Activated naive CD8-positive, alpha-beta T cell treated with anti-CD3 and anti-CD28 coated beads for 36 hours (primary cell): ENCODE measurements at places on chromosomes 2 and 18.
A peak's percentile ranks its signal among the peaks of the same experiment; 100 is the strongest.

DNA sequence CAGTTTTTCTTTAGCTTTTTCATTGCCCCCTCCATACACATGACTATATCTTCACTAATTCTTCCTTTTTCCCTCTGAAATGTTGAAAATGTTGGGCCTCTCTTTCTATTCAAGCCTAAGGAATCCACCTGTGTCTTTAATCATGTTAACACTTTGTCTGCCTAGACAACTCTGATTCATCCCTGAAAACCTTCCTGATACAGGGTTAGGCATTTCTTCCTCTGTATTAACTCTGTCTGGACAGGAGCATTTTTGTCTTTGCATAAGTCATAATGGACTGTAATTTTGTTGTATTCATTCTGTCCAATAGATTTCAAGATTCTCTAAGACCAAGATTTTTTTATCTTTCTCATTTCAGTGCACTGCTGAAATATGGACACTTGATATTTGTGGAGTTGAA lies 297.3 kb downstream of the IKZF2 start:
- DNase-seq = no peak

DNA sequence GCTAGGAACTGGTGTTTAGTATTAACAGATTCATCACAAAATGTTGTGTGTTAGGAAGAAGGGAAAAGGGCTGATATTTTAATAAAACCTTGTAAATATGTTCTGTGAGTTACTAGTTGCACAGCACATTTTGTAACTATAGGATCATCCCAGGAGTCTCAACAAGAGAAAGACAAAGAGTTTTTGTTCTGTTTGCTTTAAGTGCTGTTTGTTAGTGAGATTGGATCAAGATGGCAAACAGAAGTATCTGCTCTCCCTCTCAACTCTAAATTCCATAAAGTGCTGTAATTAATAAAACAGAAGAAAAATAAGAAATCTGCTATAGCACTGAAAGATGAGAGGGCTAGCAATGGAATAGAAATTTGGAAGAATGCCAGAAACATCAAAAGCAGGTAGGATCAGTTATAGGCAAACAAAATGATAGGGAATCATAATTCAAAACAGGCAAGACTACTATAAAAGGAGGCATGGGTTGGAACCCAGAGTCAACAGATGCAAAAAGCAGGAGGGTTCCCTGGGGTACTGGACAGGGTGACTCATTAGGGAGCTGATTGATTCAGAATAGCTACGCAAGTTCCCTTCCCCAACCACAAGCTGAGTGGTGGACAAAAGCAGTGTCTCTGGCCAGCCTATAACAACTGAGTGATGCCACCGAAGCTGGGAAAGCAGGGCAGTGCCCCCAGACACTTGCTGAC lies 75.8 kb downstream of the DYNC1I2 start:
- no peak for DNase-seq

DNA sequence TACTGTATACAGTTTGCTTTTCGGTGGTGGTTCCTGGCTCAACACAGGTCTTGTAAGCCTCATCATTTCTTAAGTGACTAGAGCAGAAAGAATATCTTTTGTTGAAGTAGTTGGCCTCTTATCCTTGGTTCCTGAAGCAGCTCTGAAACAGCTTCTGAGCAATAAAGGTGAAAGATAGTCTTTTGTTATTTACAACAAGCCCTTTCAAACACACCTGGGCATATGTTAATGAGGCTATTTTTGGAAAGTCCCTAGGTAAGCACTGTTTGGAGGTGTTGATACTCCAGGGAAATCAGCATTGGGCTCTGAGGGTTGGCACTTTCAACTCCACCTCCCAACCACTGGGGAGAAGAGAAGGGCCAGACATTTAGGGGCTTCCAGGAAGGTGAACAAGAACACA lies 211.0 kb downstream of the MCFD2 start:
- DNase-seq = no peak

GRCh38 chr18:23226930-23227725 lies 91.8 kb downstream of the CABLES1 start:
- DNase-seq = no peak

DNA sequence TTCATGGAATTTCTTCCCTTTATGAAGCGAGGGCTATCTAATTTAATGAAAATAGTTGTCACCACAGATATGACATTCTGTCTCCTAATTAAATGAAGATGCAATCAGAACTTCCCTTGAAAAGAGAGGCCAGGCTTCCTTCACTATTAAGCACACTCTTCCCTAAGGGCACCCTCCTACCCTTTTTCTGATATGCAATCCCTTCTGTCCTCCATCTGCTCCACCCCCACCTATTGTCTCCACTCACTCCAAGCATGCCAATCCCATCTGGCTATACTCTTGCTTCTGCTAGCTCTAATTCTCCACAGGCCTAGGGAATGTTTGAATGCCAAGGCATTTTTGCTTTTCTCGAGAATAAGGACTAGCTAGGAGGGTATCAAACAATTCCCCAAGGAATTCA lies 818.4 kb upstream of the FSHR start:
- DNase-seq = no peak

DNA sequence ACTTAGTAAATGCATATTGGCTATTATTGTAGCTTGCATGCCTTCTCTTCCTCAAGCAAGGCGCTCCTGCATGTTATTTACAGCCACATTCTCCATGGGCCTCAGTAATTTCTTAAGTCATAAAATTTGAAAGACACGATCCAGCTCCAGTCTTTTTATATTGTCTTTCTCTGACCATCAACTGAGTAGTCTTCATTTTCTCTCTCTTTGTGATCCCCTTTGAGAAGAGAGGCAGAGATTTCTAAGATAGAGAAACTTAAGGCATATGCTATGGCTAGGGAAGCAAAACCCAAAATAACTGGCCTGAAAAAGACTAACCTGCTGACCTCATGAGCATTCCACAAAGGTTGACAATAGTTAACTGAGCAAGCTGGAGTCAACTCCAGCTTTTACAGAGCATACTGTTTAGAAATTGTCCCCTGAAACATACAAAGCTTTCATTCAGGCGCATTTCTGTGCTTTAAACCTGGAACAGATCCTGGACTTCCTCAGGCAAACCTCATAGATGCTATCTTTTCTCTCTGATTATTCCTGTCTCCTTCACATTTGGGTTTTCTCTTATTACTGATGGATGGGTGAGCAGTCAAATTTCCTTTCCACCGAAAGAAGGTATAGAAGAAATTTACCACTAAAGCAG lies 4.6 kb downstream of the DPP4 start:
- no peak for DNase-seq

DNA sequence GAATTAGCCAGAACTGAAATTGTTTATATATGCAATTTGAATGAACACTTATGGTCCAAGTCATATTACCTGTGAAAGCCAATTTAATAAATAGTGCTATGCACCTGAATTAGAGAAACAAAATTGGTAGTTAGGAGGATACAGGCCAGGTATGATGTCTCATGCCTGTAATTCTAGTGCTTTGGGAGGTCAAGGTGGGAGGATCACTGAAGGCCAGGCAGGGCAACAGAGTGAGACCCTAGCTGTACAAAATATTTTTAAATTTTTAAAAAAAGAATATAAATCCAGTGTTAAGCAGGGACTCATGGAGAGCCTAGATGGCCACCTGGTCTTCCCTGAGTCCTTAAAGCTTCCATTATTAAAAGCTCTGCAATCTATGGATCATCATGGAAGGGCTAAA lies 7.3 kb upstream of the PSTPIP2 start:
- no peak for DNase-seq

DNA sequence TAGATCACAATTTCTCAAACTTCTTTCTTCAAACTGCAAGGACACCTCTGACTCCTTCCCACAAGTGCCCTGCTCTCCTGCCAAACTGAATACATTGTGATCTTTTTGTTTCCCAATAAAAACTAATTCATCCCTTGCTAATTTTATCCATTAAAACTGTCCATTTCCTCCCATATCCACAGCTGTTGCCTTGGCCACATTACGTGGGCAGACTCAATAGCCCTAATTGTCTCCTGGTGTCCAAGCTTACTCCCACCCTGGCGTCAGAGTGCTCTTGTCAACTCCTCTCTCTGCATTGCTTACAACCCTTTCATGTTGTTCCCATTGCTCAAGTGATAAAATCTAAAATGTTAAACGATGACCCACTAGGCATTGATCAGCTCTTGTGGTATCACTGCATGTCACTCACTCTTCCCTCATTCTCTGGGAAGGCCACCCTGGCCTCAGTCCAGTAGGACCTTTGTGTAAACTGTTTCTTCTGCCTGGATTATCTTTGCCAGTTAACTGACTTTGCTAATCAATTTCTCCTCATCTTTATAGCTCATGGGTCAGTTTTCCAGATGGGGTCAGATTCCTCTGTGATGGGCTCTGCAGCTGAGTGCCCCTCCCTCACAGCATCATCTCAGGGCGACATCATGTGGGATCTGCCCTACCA lies 525.0 kb downstream of the SLC4A3 start:
- DNase-seq = no peak

- no peak for DNase-seq
These were observed 60.2 kb upstream of the TXNDC2 start for GRCh38 chr18:9825571-9826073.

- DNase-seq = no peak
These were observed 65.6 kb upstream of the REV1 start for GRCh38 chr2:99555404-99555803.

- DNase-seq = no peak
These were observed 38.4 kb downstream of the RAD51AP2 start for GRCh38 chr2:17479875-17480274.

GRCh38 chr2:30683236-30683956 lies 123.8 kb downstream of the CAPN13 start:
- no peak for DNase-seq

GRCh38 chr2:156890529-156891148 lies 366.9 kb upstream of the GALNT5 start:
- no peak for DNase-seq

GRCh38 chr18:58649966-58650816 lies 21.1 kb upstream of the MALT1 start:
- peak; percentile 52 for DNase-seq

GRCh38 chr2:219877728-219878127 lies 250.3 kb downstream of the SLC4A3 start:
- no peak for DNase-seq

- DNase-seq = no peak
These were observed 431 bp upstream of the CNRIP1 start for GRCh38 chr2:68320118-68320641.

DNA sequence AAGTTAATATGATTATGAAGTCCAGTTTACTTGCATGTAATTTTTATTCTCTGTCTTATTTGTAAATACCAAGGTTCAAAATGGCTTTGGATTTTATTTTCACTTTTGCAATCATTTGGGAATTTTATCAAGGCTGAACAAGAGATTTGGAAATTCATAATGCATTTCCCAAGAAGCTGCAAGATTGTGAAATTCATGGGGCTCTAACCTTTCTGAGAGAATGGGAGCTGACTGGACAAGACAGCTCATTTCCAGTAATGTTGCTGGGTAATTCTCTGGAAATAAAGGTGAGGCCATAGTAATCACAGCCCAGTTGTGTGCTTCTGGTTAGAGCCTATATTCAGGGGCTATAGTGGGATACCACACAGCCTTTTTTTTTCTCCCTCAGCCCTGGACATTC lies 21.5 kb upstream of the NABP1 start:
- DNase-seq = no peak

DNA sequence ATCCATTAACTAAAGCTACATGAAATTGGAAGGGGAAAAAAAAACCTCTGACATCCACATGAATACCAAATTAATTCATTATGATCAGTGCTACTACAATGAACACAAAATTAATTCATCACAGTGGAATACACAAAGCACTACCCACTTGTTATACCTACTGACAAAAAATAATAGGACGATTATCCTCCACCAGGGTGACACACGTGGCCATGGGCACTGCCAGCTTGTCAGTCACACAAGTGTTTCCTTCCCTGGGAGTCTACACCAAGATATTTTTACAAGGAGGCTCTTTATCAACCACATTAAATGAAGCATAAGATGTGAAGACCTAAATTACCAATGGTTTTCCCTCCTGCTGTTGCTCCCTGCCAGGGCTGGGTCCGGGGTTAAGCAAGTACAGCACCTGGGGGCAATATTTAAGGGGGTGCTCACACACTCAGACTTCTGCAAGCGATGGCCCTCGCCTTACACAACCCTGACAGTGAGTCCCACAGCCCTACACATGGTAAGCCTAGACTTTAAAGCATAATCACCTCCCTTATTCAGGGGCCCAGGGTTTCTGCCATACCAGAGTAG lies 90.1 kb downstream of the TCF4 start:
- no peak for DNase-seq

- DNase-seq = no peak
These were observed 274.6 kb downstream of the ETAA1 start for GRCh38 chr2:67671464-67672450.

DNA sequence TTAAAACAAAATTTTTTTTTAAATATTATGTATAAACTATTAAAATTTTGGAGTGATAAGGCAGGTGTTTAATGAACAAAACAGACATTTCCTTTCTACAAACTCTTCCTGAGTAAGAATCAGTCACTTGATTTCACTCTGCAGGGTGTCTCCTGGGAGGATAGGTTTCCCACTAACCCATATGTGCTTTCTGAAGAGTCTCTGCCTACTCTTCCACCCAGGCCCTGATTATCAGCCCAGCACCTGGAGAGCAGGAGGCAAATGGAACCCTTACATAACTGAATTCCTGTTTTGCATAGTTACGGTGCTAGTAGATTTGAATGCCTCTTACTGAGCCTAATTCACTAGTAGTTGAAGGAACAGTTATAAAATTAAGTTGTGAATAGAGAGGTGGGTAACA lies 1718.6 kb downstream of the SUCLG1 start:
- no peak for DNase-seq

DNA sequence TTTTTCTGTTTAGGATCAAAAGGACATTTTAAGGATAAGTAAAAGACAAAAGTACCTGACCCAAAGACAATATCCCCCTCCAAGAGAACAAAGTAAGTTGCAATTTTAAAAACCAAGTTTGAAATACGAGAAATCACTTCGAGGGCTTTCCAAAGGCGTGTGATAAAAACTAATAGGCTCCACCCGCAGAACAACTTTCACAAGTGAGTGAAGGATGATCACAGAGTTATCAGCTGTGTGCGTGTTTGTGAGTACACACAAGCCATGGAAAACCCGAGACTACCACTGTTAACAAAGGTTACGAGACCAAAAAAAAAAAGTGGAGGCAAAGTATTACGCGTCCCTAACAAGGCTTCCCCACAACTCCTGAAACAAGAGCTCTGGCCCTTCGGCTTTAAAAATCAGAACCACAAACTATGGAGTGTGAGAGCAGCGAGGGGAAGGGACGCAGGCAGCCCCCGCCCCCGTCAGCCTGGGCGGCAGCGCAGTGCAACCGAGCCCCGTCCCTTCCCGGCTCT lies 719 bp downstream of the SMAD2 start:
- no peak for DNase-seq

DNA sequence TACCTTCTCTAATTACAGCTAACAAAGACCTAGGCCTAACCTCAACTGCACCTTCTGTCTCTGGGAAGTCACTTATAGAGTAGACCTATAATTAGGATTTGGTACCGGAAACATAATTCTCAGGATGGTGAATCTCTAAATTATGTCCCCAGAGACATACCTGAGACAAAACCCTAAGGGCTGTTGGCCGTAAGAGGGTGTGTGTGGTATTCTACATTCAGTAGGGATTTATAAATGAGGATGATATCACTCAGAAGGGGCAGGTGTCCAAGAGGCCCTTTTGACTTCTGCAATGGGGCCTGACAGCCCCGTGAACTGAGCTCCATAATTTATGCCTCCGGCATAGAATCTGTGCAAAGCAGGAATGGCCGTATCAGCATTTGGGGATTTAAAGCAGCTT lies 13.5 kb upstream of the DARS1 start:
- DNase-seq = no peak
